ENCODE measurements at places on chromosomes 12 and 14. TPM values are rescaled to one million over a fixed set of nuclear protein-coding genes. Genes with fewer than 3 reads are reported as not detected.

- DNase-seq: no peak
Measured at GRCh38 chr12:71128191-71128788, 29.5 kb downstream of the TSPAN8 start.

DNA sequence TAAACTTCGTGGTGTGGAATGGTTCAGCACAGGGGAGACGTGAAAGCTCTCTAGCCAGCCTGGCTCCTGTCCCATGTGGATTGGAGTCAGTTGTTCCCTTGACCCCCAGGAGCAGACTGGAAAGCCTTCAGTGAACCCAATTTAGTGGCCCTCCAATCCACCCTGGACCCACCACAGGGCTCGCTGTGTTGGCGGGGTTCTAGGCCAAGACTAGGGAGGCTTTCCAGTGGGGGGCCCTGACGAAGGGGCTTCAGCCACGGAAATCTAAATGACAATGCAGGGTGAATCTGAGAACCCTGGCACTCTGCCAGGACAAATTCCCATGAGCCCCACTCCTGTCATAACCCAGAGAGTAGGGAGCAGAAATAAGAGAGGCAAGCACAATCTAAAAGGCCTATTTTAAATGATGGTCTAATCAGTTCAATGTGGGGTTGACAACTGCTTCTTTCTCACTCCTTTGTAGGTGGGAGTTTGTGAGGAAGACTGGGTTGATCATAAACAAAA is 110.8 kb downstream of the SLC35F4 start:
- DNase-seq: no peak

The B4GALNT1 gene
- polyA plus RNA-seq: 1.1 TPM

The SLC10A1 gene
- not detected for polyA plus RNA-seq

The CPM gene
- 26.3 TPM for polyA plus RNA-seq

The RTL1 gene
- polyA plus RNA-seq: 0.80 TPM

All from pancreas (tissue), 10 donors.